ENCODE measurements at places on chromosomes 3 and 15.

- no peak for DNase-seq
- no peaks in the 10 kb centered on the region for H3K4me1 ChIP-seq
- H3K27me3 ChIP-seq = no peaks in the 10 kb centered on the region
- no peak overlapping the region for H3K27ac ChIP-seq
Observed at GRCh38 chr3:115248274-115248673, 101.2 kb upstream of the ZBTB20 start.

- no peak overlapping the region for H3K4me3 ChIP-seq
- H3K36me3 ChIP-seq = no peaks in the 10 kb centered on the region
- no peak overlapping the region for H3K27ac ChIP-seq
- H3K27me3 ChIP-seq = no peaks in the 10 kb centered on the region
- DNase-seq = no peak
- H3K4me1 ChIP-seq = no peaks in the 10 kb centered on the region
Observed at GRCh38 chr3:25429361-25430286, 1.6 kb downstream of the RARB start.

DNA sequence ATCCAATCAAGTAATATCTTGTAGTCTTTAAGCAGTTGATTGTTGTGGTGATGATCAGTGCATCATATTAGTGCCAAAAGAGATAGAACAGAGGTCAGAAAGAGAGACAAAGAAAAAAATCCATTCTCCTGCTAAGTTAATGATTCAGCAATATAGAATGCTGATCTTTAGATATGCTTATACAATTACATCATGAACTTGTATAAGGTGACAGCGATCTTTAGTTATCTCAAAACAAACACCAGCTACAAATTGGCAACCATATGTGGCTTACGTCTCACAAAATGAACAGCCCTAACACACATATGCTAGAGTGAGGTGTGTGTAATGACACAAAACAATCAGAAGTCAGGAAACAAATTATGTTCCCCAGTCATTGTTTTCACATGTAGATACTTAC lies 12.5 kb downstream of the LSAMP start:
- H3K27me3 ChIP-seq = no peaks in the 10 kb centered on the region
- H3K36me3 ChIP-seq = no peaks in the 10 kb centered on the region
- H3K4me1 ChIP-seq = no peaks in the 10 kb centered on the region
- H3K27ac ChIP-seq = no peak overlapping the region
- no peak overlapping the region for H3K4me3 ChIP-seq
- DNase-seq = no peak

DNA sequence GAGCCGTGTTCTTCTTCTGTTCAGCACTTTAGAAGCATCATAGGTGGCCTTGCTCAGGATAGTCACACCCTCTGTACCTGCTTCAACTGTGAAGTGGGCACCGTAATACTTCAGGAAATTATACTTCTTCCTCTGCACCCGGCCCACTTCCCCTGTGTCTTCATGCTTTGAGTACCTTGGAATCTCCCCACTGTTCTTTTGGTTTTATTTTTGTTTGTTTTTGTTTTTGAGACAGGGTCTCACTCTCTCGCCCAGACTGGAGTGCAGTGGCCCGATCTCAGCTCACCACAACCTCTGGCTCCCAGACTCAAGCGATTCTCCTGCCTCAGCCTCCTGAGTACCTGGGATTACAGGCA lies 1.7 kb downstream of the P2RY14 start:
- no peaks in the 10 kb centered on the region for H3K27me3 ChIP-seq
- no peaks in the 10 kb centered on the region for H3K36me3 ChIP-seq
- no peak overlapping the region for H3K4me3 ChIP-seq
- H3K27ac ChIP-seq = no peak overlapping the region
- no peak for DNase-seq

GRCh38 chr3:26102376-26102775 lies 312.5 kb downstream of the OXSM start:
- no peak overlapping the region for H3K27ac ChIP-seq
- DNase-seq = no peak
- H3K36me3 ChIP-seq = no peaks in the 10 kb centered on the region
- H3K4me1 ChIP-seq = no peaks in the 10 kb centered on the region
- no peaks in the 10 kb centered on the region for H3K27me3 ChIP-seq
- no peak overlapping the region for H3K4me3 ChIP-seq

DNA sequence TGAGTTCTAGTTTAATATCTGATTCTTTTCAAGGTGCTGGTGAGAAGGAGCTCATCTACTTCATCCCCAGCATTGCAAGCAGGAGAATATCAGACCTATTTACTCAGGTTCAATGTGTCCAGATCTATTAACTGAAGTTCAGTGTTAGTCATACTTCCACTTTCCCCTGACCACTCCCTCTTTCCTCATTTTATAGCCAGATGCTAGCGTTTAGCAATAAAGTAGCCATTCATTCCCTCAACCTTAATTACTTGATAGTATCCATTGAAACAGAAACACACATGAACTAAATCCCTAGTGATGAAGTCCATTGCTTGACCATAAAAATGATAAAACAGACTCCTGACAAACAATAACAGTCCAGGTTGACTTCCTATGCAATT lies 60.0 kb downstream of the RPL22L1 start:
- no peaks in the 10 kb centered on the region for H3K27me3 ChIP-seq
- no peak for DNase-seq
- H3K4me1 ChIP-seq = peaks cover 3% of the 10 kb centered on the region
- H3K27ac ChIP-seq = no peak overlapping the region

DNA sequence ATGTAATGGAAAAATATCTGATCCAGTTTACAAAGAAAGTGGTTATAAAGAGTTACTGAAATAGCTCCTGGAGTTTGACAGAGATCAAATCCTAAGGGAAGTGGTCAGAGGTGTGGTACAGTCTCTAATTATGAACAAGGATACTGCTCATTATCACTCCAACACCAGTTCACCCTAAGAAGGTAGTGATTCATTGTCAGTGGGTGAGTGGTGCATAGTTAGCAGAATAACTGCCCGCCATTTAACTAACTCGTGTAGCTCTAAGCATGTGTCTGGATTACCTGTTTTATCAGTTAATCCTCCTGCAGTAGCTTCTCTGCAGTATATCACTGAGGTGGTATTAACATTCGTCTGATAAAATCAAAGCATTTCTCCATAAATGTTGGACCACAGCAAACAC lies 700.1 kb downstream of the NLGN1 start:
- H3K27ac ChIP-seq = no peak overlapping the region
- no peaks in the 10 kb centered on the region for H3K36me3 ChIP-seq
- no peaks in the 10 kb centered on the region for H3K27me3 ChIP-seq

GRCh38 chr3:23873941-23874340 lies 42.8 kb downstream of the NKIRAS1 start:
- H3K36me3 ChIP-seq = no peaks in the 10 kb centered on the region
- H3K27ac ChIP-seq = no peak overlapping the region
- H3K4me3 ChIP-seq = no peak overlapping the region
- DNase-seq = no peak
- H3K4me1 ChIP-seq = peaks cover 9% of the 10 kb centered on the region
- no peaks in the 10 kb centered on the region for H3K27me3 ChIP-seq

GRCh38 chr3:10445561-10446175 lies 59.7 kb downstream of the ATP2B2 start:
- H3K27ac ChIP-seq = no peak overlapping the region
- no peaks in the 10 kb centered on the region for H3K36me3 ChIP-seq
- no peak overlapping the region for H3K4me3 ChIP-seq
- no peaks in the 10 kb centered on the region for H3K27me3 ChIP-seq
- DNase-seq = no peak

- no peaks in the 10 kb centered on the region for H3K36me3 ChIP-seq
- H3K4me1 ChIP-seq = no peaks in the 10 kb centered on the region
Observed at GRCh38 chr15:61680260-61681037, 379.8 kb downstream of the VPS13C start.

- peaks cover 30% of the 10 kb centered on the region for H3K4me1 ChIP-seq
- no peaks in the 10 kb centered on the region for H3K36me3 ChIP-seq
- H3K27ac ChIP-seq = peak overlapping the region; percentile 63
- no peak for DNase-seq
Observed at GRCh38 chr15:57506422-57506821, 85.3 kb upstream of the MYZAP start.

DNA sequence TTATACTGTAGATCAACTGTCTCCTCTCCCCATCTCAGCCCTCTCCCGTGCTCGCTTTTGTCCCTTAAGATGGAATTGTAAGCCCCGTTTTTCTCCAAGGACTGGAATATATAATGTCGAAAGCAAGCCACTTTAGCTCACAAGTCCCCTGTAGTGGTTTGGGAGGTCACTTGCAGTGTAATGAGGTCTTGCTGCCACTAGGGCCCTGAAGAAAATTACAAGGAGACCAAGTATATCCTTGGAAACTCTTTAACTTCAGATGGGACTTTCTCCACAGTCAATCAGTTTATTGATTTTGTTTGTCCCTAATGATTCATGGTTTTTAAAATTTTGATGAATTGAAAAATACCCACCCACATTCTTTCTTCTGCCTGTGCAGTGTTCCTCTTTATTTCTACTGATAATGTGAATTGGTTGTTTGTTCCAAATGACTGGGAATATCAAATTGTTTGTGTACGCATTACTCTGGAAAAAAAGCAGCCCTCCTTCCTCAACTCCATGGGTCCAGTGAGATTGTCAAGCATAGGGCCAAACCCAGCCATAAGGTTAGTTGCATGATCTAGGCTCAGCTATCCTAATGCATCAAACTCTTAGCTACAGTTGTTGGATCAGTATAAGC lies 294.8 kb downstream of the MCTP2 start:
- no peaks in the 10 kb centered on the region for H3K36me3 ChIP-seq
- H3K27ac ChIP-seq = no peak overlapping the region
- no peaks in the 10 kb centered on the region for H3K4me1 ChIP-seq
- no peak for DNase-seq

- no peaks in the 10 kb centered on the region for H3K27me3 ChIP-seq
- H3K27ac ChIP-seq = no peak within 1 kb of the TSS
- H3K4me3 ChIP-seq = peak within 1 kb of the TSS; percentile 47
- peak; percentile 43 for DNase-seq
- peaks cover 3% of the 10 kb centered on the region for H3K4me1 ChIP-seq
Observed at GRCh38 chr3:38649500-38650247, at the start of gene SCN5A. Gene SCN5A, minus strand, starts transcription at chr3:38649687. Its CDS starts 16,380 bp downstream, at chr3:38633307.

DNA sequence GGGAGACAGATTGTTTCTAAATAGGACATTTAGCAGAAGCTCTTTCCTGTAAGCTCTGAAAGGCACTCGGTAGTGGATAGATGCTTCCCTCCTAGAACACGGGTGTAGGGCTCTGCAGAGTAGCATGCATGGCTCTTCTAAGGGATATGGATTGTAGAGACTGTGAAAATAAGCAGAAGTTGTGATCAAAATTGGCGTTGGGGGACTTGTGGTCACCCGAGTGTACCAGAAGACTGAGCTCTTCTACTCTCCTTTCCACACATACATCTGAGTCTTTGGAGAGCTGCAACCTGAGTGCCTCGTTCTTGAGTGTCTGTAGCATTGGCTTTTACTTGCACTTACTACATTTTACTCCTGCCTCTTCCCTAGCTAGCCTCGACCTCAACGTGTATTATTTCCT lies 197.7 kb downstream of the LPP start:
- no peaks in the 10 kb centered on the region for H3K27me3 ChIP-seq
- peaks cover 15% of the 10 kb centered on the region for H3K4me1 ChIP-seq
- H3K36me3 ChIP-seq = no peaks in the 10 kb centered on the region
- no peak for DNase-seq
- no peak overlapping the region for H3K27ac ChIP-seq
- H3K4me3 ChIP-seq = no peak overlapping the region

DNA sequence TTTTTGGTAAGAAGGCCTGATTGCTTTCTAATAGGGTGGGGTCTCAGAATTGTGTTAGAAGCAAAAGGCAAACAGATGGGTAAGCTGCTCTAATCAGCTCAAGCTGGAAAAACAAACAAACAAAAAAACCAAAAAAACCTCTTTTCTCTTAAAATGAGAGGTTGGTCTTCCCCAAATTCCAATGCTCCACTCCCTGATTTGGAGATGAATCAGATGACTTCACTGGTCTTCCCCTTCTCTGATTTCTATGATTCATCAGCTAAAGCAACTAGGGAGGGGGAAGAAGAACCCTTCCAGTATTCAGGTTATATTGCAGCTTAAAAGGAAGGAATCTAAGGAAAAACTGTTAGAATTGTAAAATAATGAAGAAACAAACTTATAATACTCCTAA lies 9.6 kb upstream of the ANXA2 start:
- no peak overlapping the region for H3K4me3 ChIP-seq
- H3K4me1 ChIP-seq = peaks cover 7% of the 10 kb centered on the region

DNA sequence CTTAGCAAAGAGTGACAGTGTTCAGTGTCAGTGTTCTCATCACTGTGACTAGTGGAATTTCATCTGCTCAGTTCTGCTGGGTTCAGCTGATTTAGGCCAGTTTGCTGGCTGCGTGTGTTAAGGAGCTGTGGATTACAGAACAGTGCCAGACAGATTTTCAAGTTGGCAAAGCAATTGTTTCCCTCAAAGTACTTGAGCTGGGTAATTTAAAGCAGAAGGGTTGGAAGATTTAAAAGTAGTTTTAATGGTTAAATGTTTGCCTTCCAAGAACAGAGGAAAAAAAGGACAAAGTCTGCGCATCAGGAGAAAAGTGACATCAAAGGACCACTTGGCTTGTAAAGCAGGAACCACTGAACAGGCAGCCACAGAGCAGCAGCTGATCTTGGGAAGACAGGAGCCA lies 8.7 kb downstream of the ESYT3 start:
- no peaks in the 10 kb centered on the region for H3K27me3 ChIP-seq
- no peaks in the 10 kb centered on the region for H3K4me1 ChIP-seq
- H3K4me3 ChIP-seq = no peak overlapping the region
- DNase-seq = no peak
- no peak overlapping the region for H3K27ac ChIP-seq

GRCh38 chr3:41330465-41330864 lies 131.2 kb downstream of the CTNNB1 start:
- no peaks in the 10 kb centered on the region for H3K27me3 ChIP-seq
- no peaks in the 10 kb centered on the region for H3K4me1 ChIP-seq
- no peak overlapping the region for H3K4me3 ChIP-seq
- DNase-seq = no peak
- no peaks in the 10 kb centered on the region for H3K36me3 ChIP-seq
- H3K27ac ChIP-seq = no peak overlapping the region

- no peak overlapping the region for H3K4me3 ChIP-seq
- no peak overlapping the region for H3K27ac ChIP-seq
Observed at GRCh38 chr15:56744701-56745683, 11.7 kb upstream of the ZNF280D start.

- no peak overlapping the region for H3K27ac ChIP-seq
- no peak overlapping the region for H3K4me3 ChIP-seq
- DNase-seq = peak; percentile 58
- H3K4me1 ChIP-seq = no peaks in the 10 kb centered on the region
- no peaks in the 10 kb centered on the region for H3K27me3 ChIP-seq
Observed at GRCh38 chr15:27358751-27359434, 387.9 kb downstream of the GABRG3 start.

GRCh38 chr3:21024563-21024962 lies 726.4 kb downstream of the ZNF385D start:
- no peak overlapping the region for H3K4me3 ChIP-seq
- H3K4me1 ChIP-seq = no peaks in the 10 kb centered on the region
- H3K27me3 ChIP-seq = no peaks in the 10 kb centered on the region
- no peak for DNase-seq
- no peak overlapping the region for H3K27ac ChIP-seq

GRCh38 chr3:61250784-61251173 lies 473 bp downstream of the FHIT start:
- peak overlapping the region; percentile 78 for H3K4me3 ChIP-seq
- no peaks in the 10 kb centered on the region for H3K36me3 ChIP-seq
- peak overlapping the region; percentile 90 for H3K27ac ChIP-seq
- H3K4me1 ChIP-seq = peaks cover 27% of the 10 kb centered on the region
- no peaks in the 10 kb centered on the region for H3K27me3 ChIP-seq

GRCh38 chr3:105830836-105831235 lies 38.0 kb downstream of the CBLB start:
- H3K4me3 ChIP-seq = no peak overlapping the region
- H3K27me3 ChIP-seq = no peaks in the 10 kb centered on the region
- no peak overlapping the region for H3K27ac ChIP-seq
- no peaks in the 10 kb centered on the region for H3K36me3 ChIP-seq
- no peaks in the 10 kb centered on the region for H3K4me1 ChIP-seq
- no peak for DNase-seq

- no peak for DNase-seq
- no peaks in the 10 kb centered on the region for H3K4me1 ChIP-seq
- no peak overlapping the region for H3K4me3 ChIP-seq
Observed at GRCh38 chr3:171257251-171258203, 202.7 kb downstream of the TNIK start.
